ENCODE measurements at places on chromosomes 1 and 21. TPM values are rescaled to one million over a fixed set of nuclear protein-coding genes. Genes with fewer than 3 reads are reported as not detected.

The PTCH2 gene
- 1.6 TPM for total RNA-seq

The C1orf141 gene
- total RNA-seq: not detected

GRCh38 chr1:218430822-218431221, 85.7 kb downstream of the TGFB2 start:
- no peak for DNase-seq

GRCh38 chr1:92756537-92756936, 28.4 kb downstream of the EVI5 start:
- DNase-seq: no peak

DNA sequence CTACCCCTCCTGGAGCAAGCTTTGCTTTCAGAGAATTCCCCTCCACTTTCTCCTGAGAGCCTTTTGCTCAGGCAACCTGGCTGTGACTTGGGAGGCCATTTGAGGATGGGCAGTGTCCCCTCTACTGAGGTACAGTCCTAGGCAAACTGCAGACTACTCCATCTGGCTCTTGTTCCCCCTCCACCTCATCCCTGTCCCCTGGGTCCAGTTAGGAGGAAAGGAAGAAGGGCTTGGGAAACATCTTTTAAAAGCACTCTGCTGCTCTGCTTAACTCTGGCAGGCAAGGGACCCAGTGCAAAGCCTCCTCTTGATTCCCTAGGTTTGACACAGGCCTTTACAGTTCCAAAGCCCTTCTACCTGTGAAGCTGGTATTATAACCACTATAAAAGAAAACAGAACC, 108.2 kb downstream of the NAV1 start:
- DNase-seq: no peak

DNA sequence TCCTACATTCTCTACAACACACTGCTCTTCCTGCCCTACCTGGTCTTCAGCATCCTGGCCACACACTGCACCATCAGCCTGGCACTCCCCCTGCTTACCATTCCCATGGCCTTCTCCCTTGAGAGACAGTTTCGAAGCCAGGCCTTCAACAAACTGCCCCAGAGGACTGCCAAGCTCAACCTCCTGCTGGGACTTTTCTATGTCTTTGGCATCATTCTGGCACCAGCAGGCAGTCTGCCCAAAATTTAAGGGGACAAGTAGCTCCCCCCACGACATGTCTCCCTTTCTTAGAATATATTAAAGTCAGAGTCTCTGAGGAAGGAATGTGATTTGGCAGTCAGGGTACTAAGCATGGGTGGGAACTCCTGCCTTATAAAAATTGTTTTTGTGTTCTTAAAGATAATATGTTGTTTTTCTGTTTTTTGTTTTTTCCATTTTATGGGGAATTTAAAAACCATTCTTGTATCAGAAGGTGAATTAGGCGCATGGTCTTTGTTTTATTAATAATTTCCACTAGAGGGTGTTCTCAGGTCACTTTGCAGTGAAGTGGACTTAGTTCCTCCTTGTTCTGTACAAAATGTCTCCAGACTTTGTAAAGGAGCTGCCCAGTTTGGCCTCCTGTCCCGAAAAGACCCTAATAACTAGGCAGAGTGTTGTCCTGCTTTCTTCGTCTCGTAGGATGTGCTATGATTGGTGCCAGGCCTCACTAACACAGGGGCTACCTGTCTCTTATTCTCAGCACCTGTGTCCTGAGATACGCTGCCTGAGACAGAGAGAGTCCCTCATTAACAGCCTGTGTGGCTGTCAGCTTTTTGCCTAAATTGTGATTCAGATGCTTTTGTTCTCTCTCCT, 13.1 kb downstream of the UBIAD1 start:
- no peak for DNase-seq

The MED8 gene
- 29.8 TPM for total RNA-seq

The OLIG2 gene
- total RNA-seq: not detected

GRCh38 chr1:56339786-56340465, 239.4 kb downstream of the PLPP3 start:
- DNase-seq: no peak

DNA sequence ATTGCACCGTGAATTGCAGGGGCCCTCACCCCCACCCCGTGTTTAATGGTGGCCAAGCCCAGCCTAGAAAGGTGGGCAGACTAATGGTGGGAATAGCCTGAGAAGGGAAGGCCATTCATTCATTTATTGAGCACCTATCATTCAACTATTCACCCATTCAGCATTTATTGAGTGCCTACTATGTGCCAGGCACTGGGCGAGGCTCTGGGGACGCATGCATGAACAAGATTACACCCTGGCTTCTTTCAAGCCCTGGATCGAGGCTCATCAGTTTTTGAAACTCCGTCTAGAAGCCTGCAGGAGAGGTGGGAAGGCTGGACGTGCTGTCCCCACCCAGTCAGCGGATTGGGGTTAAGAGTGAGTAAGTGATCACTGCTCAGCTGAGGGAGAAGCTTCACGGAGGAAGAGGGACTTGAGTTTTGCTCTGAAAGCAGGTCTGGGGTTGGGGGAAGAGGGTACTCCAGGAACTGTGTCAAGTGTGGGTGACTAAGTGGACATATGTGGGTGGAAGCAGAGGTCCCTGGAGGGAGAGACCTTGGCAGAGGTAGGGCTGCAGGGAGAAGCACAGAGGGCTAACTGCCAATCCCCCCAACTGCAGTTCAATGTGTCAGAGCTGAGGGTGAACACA, 35.6 kb downstream of the MEF2D start:
- DNase-seq: no peak

Measured in naive thymus-derived CD8-positive, alpha-beta T cell (primary cell).